ENCODE measurements at places on chromosomes 6 and 20. TPM values are rescaled to one million over a fixed set of nuclear protein-coding genes. Genes with fewer than 3 reads are reported as not detected.

DNA sequence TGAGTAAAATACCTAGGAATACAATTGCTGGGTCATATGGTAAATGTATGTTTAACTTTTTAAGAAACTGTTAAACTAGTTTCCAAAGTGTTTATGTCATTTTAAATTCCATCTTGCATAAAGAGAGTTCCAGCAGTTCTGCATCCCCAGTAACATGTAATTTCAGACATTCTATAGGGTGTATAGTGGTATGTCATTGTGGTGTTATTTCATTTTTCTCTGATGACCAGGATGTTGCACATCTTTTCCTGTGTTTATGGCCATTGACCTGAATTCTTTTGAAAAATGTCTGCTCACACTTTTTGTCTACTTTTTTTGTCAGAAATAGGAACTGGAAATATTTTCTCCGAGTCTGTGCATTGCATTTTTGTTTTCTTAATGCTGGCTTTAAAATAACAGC is 128.9 kb downstream of the TMEM200A start:
- H3K27ac ChIP-seq: no peak overlapping the region
- peaks cover 13% of the 10 kb centered on the region for H3K4me1 ChIP-seq
- H3K36me3 ChIP-seq: no peaks in the 10 kb centered on the region
- no peak for DNase-seq
- H3K27me3 ChIP-seq: no peaks in the 10 kb centered on the region

DNA sequence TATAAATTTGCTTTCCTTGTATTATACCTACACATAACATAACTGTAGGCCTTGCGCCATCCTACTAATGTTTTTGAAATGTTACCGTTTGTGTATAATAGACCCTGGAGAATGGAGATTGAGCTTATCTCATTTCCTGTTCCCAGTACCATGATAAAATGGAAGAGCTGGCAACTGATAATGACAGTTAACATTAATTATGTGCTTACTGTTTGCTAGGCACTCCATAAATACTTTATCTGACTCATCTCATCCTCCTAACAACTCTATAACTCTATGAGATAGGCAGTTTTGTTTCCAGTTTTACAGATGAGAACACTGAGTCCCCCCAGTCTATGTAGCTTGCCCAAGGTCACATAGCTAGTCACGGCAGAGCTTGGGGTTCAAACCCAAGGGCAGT is 396.7 kb downstream of the SYNE1 start:
- H3K27ac ChIP-seq: no peak overlapping the region
- H3K36me3 ChIP-seq: no peaks in the 10 kb centered on the region
- H3K4me1 ChIP-seq: peaks cover 10% of the 10 kb centered on the region
- DNase-seq: no peak
- H3K27me3 ChIP-seq: no peaks in the 10 kb centered on the region

DNA sequence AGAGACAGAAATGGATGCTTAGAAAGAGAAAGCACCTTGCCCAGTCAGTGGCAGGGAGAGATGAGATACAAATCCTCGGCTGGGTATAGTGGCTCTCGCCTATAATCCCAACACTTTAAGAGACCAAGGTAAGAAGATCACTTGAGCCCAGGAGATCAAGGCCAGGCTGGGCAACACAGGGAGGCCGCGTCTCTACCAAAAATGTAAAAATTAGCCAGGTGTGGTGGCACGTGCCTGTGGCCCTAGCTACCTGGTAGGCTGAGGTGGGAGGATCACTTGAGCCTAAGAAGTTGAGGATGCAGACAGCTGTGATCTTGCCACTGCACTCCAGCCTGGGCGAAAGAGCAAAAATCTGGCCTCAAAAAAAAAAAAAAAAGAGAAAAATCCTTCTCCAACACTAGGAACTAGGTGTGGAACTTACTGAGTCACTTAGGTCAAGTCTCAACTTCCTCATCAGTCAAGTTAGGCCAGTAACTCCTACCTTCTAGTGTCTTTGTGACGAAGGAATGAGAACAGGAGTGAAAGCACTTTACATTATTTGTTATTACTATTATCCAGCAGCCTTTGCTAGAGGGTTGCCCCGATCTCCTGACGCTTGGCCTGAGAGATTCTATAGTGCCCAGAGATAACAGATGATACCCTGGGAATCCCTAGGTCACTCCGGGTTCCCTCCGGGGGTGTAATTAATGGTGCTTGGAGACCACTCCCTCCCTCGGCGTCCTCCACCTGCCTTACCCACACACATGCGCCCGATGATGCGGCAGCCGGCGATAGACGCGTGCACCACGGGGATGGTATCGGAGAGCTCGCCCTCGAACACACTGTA is 918 bp downstream of the EIF6 start:
- H3K27me3 ChIP-seq: no peaks in the 10 kb centered on the region
- peak overlapping the region; percentile 94 for H3K4me3 ChIP-seq
- peaks cover 30% of the 10 kb centered on the region for H3K36me3 ChIP-seq
- peaks cover 18% of the 10 kb centered on the region for H3K4me1 ChIP-seq

DNA sequence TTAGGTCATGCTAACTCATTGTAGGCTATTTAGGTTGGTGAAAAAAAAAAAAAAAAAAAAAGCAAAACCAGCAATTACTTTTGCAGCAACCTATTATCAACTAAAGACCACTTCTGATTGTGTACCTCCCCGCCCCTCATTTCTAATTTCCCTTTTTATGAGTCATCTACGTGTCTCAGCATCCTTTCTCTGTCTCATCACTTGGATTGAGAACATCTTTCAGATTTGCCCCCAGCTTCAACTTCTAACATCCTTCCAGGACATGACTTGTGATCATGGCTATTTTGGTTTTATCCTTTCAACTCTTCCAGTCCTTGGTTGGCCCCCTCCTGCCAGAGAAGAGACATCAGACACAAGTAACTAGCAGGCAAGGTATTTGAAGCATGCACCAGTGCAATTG is 156.7 kb upstream of the CCN2 start:
- no peaks in the 10 kb centered on the region for H3K4me1 ChIP-seq
- peaks cover 43% of the 10 kb centered on the region for H3K36me3 ChIP-seq
- peaks cover 16% of the 10 kb centered on the region for H3K27me3 ChIP-seq
- H3K27ac ChIP-seq: no peak overlapping the region

DNA sequence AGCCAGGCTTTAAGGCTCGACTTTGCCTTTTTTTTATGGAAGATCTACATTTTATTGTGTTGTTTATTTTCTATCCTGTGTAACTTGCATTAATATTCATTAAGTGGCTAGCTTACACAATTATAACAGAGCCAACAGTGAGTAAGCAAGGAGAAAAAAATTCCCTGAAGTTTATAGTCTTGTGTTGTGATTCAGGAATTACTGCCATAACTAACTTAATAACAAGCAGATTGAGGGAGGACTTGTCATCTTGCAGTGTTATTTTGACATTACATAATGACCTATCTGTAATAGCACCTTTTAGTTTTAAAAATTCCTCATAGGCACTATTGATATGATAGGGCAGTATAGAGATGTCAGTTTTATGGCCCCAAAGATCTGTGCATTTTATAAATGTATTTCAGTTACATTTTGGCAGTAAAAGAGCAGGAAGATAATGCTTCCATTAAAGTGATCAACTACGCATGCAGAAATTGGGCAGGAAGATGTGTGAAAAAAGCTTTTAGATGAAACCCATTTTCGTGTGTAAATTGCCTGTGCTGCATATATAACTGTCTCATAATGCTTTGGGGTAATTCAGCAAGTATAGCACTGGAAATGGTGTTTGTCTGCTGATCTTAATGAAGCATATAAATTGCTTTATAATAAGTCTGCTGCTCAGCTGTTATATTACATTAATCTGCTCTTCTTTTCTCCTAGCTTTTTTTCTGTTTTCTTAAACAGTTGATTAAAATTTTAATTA is 123.0 kb downstream of the SMAP1 start:
- no peak overlapping the region for H3K4me3 ChIP-seq
- H3K27ac ChIP-seq: no peak overlapping the region

GRCh38 chr6:48628316-48628715 is 517.3 kb upstream of the PTCHD4 start:
- peaks cover 9% of the 10 kb centered on the region for H3K4me1 ChIP-seq
- H3K4me3 ChIP-seq: no peak overlapping the region
- no peak for DNase-seq
- no peaks in the 10 kb centered on the region for H3K27me3 ChIP-seq
- H3K27ac ChIP-seq: no peak overlapping the region
- H3K36me3 ChIP-seq: no peaks in the 10 kb centered on the region

- peaks cover 29% of the 10 kb centered on the region for H3K4me1 ChIP-seq
- no peak overlapping the region for H3K4me3 ChIP-seq
- no peaks in the 10 kb centered on the region for H3K36me3 ChIP-seq
- peaks cover 20% of the 10 kb centered on the region for H3K27me3 ChIP-seq
- peak overlapping the region; percentile 60 for H3K27ac ChIP-seq
- DNase-seq: peak; percentile 86
These were observed 44.2 kb downstream of the ZNF831 start for GRCh38 chr20:59207742-59208357.

DNA sequence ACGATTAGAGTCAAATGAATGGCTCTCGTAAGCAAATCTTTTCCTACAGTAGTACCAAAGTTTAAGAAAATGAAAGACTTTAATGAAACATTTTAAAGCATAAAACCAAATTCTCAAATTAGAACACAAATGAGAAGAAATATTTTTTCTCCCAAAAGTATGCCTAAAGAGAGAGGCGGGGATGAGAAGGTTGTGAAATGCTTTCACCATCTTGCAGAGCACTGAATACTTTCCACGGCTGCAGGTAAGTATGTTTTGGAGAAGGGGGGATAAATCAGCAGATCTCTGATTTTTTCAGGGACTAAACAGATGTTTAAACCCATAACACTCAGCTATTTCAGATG is 277.1 kb downstream of the ADGB start:
- no peak for DNase-seq
- H3K4me3 ChIP-seq: no peak overlapping the region
- H3K27ac ChIP-seq: no peak overlapping the region
- H3K27me3 ChIP-seq: no peaks in the 10 kb centered on the region
- peaks cover 3% of the 10 kb centered on the region for H3K4me1 ChIP-seq
- no peaks in the 10 kb centered on the region for H3K36me3 ChIP-seq

GRCh38 chr20:37357481-37358365 is 11.8 kb downstream of the SRC start:
- no peak for DNase-seq
- peaks cover 10% of the 10 kb centered on the region for H3K4me1 ChIP-seq
- no peaks in the 10 kb centered on the region for H3K27me3 ChIP-seq
- H3K36me3 ChIP-seq: no peaks in the 10 kb centered on the region
- H3K27ac ChIP-seq: peak overlapping the region; percentile 60

DNA sequence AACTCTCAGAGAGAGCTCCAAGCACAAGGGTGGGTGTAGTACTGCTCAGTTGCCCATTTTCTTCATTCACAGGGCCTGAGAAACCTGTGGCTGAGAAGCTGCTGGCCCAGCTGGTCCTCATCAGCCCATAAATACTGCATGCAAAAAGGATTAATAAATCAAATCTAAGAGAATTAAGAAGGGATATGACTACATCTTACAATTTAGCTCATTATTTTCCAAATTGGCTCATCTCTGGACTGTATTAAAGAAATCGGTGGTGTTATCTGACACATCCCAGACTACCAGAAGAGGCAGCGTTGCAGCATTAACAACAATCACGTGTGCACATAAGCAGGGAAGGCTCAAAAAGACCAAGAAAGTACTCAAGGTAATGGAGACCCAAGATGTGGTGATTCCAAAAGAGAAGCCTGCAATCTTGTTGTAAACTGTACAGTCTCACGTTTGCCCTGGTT is 90.7 kb downstream of the CD24 start:
- H3K27me3 ChIP-seq: no peaks in the 10 kb centered on the region
- DNase-seq: no peak
- H3K4me1 ChIP-seq: peaks cover 58% of the 10 kb centered on the region
- peaks cover under 1% of the 10 kb centered on the region for H3K36me3 ChIP-seq
- H3K4me3 ChIP-seq: no peak overlapping the region

DNA sequence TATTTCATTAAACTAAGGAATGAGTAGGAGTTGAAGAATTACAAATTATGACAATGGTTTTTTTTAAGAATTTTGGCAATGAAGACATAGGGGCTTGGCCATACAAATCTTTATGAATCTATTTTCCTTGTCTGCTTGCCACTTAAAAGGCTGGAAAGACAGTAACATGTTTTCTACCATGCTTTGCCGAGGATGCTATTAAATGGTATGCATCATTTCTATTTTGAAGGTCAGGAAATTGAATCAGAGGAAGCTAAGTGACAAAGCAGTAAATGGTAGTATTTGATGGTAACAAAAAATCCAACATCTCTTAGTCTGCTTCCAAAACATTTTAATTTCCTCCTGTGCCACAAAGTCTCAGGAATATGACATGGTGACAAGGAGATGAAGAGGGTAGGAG is 287.2 kb downstream of the RFPL4B start:
- peaks cover 16% of the 10 kb centered on the region for H3K36me3 ChIP-seq
- no peak for DNase-seq
- no peak overlapping the region for H3K27ac ChIP-seq
- H3K4me1 ChIP-seq: no peaks in the 10 kb centered on the region
- H3K27me3 ChIP-seq: no peaks in the 10 kb centered on the region

Gene GSTA3
- total RNA-seq: not detected

Gene C6orf15
- not detected for total RNA-seq

Gene CTCFL
- total RNA-seq: 0.70 TPM

Gene RAB44
- 0.11 TPM for total RNA-seq

Gene AGER
- total RNA-seq: 17.7 TPM

Gene PSORS1C1
- 0.34 TPM for total RNA-seq

Gene LST1
- total RNA-seq: 0.66 TPM

Gene NT5E
- total RNA-seq: 0.81 TPM

Gene BCAS1
- total RNA-seq: 0.25 TPM

Gene ENTPD6
- 47.4 TPM for total RNA-seq

Gene ANKRD66
- not detected for total RNA-seq

Gene DPPA5
- total RNA-seq: 6.7 TPM

Gene SLC16A10
- 14.9 TPM for total RNA-seq

Gene MCHR2
- not detected for total RNA-seq

Gene LBP
- 0.37 TPM for total RNA-seq
